ENCODE measurements at places on chromosomes 1 and 21. TPM values are rescaled to one million over a fixed set of nuclear protein-coding genes. Genes with fewer than 3 reads are reported as not detected.

- peaks cover 8% of the 10 kb centered on the region for H3K4me1 ChIP-seq
- H3K27ac ChIP-seq = no peak overlapping the region
- no peaks in the 10 kb centered on the region for H3K36me3 ChIP-seq
- no peaks in the 10 kb centered on the region for H3K27me3 ChIP-seq
- no peak for DNase-seq
These were observed 43.2 kb downstream of the LRRC71 start for GRCh38 chr1:156963621-156964020.

GRCh38 chr1:175839779-175840669 is 96.6 kb upstream of the TNR start:
- H3K27ac ChIP-seq = no peak overlapping the region
- no peaks in the 10 kb centered on the region for H3K36me3 ChIP-seq
- no peaks in the 10 kb centered on the region for H3K27me3 ChIP-seq
- H3K4me3 ChIP-seq = no peak overlapping the region
- DNase-seq = no peak
- H3K4me1 ChIP-seq = no peaks in the 10 kb centered on the region

GRCh38 chr1:6965083-6965934 is 180.1 kb downstream of the CAMTA1 start:
- no peaks in the 10 kb centered on the region for H3K27me3 ChIP-seq
- H3K4me1 ChIP-seq = peaks cover 9% of the 10 kb centered on the region
- no peak overlapping the region for H3K27ac ChIP-seq

- no peaks in the 10 kb centered on the region for H3K36me3 ChIP-seq
- no peak overlapping the region for H3K27ac ChIP-seq
- no peak for DNase-seq
- H3K27me3 ChIP-seq = no peaks in the 10 kb centered on the region
- H3K4me1 ChIP-seq = no peaks in the 10 kb centered on the region
These were observed 997 bp downstream of the PRKACB start for GRCh38 chr1:84145068-84145467.

GRCh38 chr1:52641307-52641706 is 8.3 kb downstream of the SHISAL2A start:
- no peaks in the 10 kb centered on the region for H3K27me3 ChIP-seq
- H3K4me1 ChIP-seq = no peaks in the 10 kb centered on the region
- no peaks in the 10 kb centered on the region for H3K36me3 ChIP-seq
- H3K4me3 ChIP-seq = no peak overlapping the region
- DNase-seq = no peak

DNA sequence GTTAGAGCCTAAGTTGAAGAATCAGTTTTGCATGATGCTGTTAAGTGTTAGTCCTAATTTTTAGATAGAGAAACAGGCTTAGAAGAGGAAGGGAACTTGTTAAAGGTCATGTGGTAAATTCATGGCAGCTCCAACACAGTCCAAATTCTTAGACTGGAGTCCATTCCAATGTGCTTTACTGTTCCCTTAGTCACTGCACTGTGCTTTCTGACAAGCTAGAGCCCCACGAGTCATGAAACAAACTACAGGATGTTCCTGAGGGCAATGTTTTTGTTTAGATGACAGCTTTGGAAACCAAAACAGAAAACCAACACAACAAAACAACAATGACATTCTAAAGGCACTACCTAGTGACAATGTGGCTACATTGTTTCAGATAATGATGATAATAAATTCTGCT is 23.1 kb upstream of the RGS4 start:
- H3K4me3 ChIP-seq = no peak overlapping the region
- H3K4me1 ChIP-seq = no peaks in the 10 kb centered on the region
- H3K27ac ChIP-seq = no peak overlapping the region
- DNase-seq = no peak
- H3K36me3 ChIP-seq = no peaks in the 10 kb centered on the region

- H3K4me1 ChIP-seq = peaks cover 42% of the 10 kb centered on the region
- H3K36me3 ChIP-seq = peaks cover 2% of the 10 kb centered on the region
- no peaks in the 10 kb centered on the region for H3K27me3 ChIP-seq
These were observed 2.4 kb downstream of the LSS start for GRCh38 chr21:46226146-46226545.

DNA sequence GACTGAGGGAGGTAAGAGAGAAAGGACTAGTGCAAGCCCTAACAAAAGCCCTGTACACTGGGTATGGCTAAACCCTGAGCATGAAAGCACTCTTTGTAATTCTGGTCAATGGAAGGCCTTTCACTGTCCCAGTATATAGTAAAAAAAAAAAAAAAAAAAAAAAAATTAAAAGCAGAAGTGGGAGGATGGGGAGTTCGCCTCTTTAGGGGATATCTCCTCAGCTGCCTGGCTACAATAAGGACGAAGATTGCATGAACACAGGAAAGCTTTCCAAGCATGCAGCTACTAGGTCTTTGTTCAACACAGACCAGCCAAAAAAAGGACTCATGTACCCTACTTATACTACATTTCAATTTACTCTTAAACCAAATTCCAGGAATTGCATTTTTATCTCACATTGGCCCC is 59.1 kb downstream of the EIF4G3 start:
- no peaks in the 10 kb centered on the region for H3K27me3 ChIP-seq
- peaks cover 5% of the 10 kb centered on the region for H3K4me1 ChIP-seq
- no peak for DNase-seq
- H3K4me3 ChIP-seq = no peak overlapping the region

- H3K27ac ChIP-seq = no peak overlapping the region
- H3K27me3 ChIP-seq = no peaks in the 10 kb centered on the region
- DNase-seq = no peak
- no peak overlapping the region for H3K4me3 ChIP-seq
- no peaks in the 10 kb centered on the region for H3K4me1 ChIP-seq
- H3K36me3 ChIP-seq = no peaks in the 10 kb centered on the region
These were observed 321.0 kb upstream of the SNX7 start for GRCh38 chr1:98340511-98340910.

- H3K4me3 ChIP-seq = no peak overlapping the region
- H3K4me1 ChIP-seq = no peaks in the 10 kb centered on the region
- H3K36me3 ChIP-seq = no peaks in the 10 kb centered on the region
- no peak overlapping the region for H3K27ac ChIP-seq
These were observed 9.3 kb downstream of the TCP10L start for GRCh38 chr21:32576011-32576410.

GRCh38 chr1:25933479-25934365 is 27.5 kb upstream of the STMN1 start:
- H3K27me3 ChIP-seq = no peaks in the 10 kb centered on the region
- no peaks in the 10 kb centered on the region for H3K4me1 ChIP-seq
- H3K36me3 ChIP-seq = no peaks in the 10 kb centered on the region
- H3K27ac ChIP-seq = no peak overlapping the region
- no peak for DNase-seq
- no peak overlapping the region for H3K4me3 ChIP-seq

DNA sequence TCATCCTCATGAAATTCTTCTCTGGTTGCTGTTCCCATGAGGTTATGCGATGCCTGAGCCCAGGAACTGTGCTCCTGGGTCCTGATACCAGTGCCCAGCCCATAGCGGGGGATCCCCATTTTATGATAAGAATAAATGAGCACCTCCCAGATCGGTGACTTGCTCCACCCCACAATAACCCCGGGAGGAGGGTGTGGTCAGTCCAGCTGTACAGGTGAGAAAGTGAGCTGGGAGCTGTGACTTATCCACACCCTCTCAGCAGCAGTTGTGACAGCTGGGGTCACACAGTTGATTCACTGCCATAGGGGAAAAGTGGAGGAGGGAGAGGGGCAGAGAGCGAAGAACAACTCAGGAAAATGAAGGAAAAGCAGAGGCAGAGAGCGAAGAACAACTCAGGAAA is 33.4 kb downstream of the OR2G3 start:
- no peaks in the 10 kb centered on the region for H3K27me3 ChIP-seq
- no peak overlapping the region for H3K4me3 ChIP-seq
- H3K36me3 ChIP-seq = no peaks in the 10 kb centered on the region
- no peak for DNase-seq
- no peak overlapping the region for H3K27ac ChIP-seq
- H3K4me1 ChIP-seq = no peaks in the 10 kb centered on the region

GRCh38 chr1:182035097-182035770 is 26.3 kb downstream of the ZNF648 start:
- H3K4me3 ChIP-seq = no peak overlapping the region
- no peak for DNase-seq

GRCh38 chr1:117654493-117655219 is 48.8 kb downstream of the TENT5C start:
- H3K27me3 ChIP-seq = no peaks in the 10 kb centered on the region
- DNase-seq = no peak
- no peak overlapping the region for H3K27ac ChIP-seq
- H3K4me1 ChIP-seq = no peaks in the 10 kb centered on the region
- no peak overlapping the region for H3K4me3 ChIP-seq
- H3K36me3 ChIP-seq = no peaks in the 10 kb centered on the region

DNA sequence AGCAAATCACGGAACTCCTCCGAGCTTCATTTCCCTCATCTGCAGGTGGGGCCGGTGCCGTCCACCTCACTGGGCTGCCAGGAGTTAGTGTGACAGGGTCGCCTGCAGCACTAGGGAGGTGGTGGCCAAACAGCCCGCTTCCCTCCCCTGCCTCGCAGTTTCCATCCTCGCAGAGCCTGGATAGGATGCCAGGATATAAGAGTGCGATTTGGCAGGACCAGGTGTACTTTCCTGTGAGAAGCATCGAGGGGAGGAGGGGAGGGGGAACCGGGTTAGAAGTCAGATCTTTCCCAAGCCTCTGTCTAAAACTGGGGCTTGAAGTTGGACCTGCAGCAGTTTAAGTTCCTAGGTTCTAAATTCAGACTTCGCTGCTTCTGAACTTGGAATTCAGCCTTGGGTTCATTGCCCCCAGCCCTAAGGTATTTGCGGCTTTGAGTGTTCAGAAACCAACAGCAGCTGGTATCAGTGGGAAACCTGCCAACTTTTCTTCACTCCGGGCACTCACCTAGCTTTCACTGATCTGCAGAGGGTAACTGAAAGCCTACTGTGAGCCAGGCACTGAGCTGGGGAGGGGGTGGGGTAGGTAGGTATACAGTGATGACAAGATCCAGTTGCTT is 1.7 kb upstream of the JUN start:
- no peaks in the 10 kb centered on the region for H3K36me3 ChIP-seq
- H3K27me3 ChIP-seq = no peaks in the 10 kb centered on the region
- DNase-seq = peak; percentile 76
- peaks cover 26% of the 10 kb centered on the region for H3K4me1 ChIP-seq
- peak overlapping the region; percentile 99 for H3K27ac ChIP-seq
- H3K4me3 ChIP-seq = peak overlapping the region; percentile 54

DNA sequence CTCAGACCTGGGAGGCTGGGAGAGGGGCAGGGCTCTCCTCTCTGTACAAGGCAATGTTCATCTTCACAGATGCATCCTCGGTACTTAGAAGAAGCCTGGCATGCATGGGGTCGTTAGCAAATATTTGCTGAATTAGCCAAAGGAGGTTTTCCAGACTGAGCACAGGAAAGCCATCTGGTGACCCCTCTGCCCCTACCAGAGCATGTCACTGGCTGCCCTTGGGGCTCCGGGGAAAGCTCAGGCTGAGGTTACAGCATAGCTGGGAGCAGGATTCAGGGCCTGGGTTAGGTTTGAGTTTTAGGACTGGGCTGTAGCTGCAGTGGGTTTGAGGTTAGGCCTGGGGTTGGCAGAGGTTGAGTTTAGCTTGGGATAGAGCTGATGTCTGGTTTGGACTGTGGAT is 43.4 kb upstream of the ZBTB40 start:
- H3K4me1 ChIP-seq = peaks cover 1% of the 10 kb centered on the region
- H3K27ac ChIP-seq = no peak overlapping the region
- DNase-seq = no peak
- no peak overlapping the region for H3K4me3 ChIP-seq

Gene NGF
- total RNA-seq = 1.3 TPM

Gene COL11A1
- total RNA-seq = 0.27 TPM

Gene NR1I3
- not detected for total RNA-seq

Gene KRTAP6-3
- total RNA-seq = not detected

Gene KRTAP27-1
- not detected for total RNA-seq

Gene JAM2
- total RNA-seq = 38.6 TPM

Gene RIPPLY3
- total RNA-seq = not detected

Gene C8B
- not detected for total RNA-seq

Gene KRTAP10-7
- not detected for total RNA-seq

Gene LRIG2
- total RNA-seq = 12.7 TPM

Data from adrenal gland (tissue), 19 donors.